ENCODE measurements at places on chromosomes 12 and 14.
A peak's percentile ranks its signal among the peaks of the same experiment; 100 is the strongest.

GRCh38 chr12:8676651-8677050 is 14.0 kb upstream of the MFAP5 start:
- DNase-seq, result no peak

DNA sequence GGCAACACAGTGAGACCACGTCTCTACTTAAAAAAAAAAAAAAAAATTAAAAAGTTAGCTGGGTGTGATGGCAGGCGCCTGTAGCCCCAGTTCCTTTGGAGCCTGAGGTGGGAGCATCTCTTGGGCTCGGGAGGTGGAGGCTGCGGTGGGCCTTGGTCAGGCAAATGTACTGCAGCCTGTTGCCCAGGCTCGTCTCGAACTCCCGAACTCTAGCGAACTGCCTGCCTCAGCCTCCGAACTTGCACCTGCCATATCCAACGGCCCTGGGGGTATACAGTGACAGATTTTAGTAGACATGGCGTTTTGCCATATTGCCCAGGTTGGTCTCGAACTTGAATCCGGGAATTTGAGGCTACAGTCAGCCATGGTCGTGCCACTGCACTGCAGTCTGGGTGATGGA is 195.4 kb downstream of the ALG10 start:
- DNase-seq, result no peak

DNA sequence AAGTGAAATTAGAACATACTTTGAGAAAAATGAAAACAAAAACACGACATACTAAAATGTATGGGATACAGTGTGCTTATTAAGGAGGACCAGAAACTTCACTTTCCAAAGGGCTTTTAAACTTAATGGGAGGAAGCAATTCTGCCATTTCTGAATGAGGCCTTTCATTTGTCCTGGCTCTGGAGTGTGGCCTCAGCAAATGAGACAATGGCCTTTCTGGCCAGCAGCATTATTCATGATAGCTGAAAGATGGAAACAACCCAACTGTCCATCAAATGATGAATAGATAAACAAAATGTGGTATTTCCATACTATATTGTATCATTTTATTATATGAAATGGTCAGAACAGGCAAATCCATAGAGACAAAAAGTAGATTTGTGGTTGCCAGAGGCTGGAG is 338.6 kb downstream of the CEP128 start:
- peak; percentile 60 for DNase-seq

DNA sequence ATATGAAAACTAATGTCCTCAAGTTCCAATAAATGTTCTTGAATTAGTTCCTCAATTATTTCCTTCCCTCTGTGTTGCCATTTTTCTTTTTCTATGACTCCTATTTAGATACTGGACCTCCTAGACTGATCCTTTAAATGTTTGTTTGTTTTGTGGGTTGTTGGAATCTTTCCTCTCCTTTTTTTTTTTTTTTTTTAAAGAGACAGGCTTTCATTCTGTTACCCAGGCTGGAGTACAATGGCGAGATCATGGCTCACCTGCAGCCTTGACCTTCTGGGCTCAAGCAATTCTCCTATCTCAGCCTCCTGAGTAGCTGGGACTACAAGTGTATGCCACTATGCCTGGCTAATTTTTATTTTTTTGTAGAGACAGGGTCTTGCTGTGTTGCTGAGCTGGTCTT is 9.6 kb downstream of the PRKAG1 start:
- DNase-seq, result no peak

DNA sequence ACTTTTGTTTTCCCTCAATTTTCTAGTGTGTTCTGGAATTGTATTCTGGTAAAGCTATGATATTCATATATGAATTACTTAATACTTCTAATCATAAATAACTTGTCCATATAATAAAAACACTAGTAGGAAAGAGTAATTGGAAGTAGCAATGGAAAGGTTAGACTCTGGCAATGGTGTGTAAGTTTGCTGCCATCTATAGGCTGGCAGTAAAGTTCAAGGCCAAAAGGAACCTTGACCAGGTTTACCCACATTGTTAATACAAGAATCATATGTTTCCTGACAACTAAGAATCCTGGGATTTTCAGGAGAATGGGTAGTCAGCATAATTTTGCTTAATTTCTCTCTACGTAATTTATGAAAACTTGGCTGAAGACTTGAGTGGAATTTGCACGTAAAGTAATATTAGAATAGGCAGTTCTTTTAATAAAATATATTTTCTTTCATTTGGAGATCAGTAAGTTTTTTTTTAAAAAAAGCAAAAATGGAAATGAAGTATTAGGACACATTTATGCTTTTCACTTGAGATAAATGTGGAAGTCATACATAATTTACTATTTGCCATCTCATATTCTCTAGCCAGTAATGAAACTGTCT is 926.7 kb downstream of the GALC start:
- DNase-seq, result no peak

- DNase-seq, result no peak
These were observed 17.4 kb downstream of the GNG2 start for GRCh38 chr14:51877810-51878209.

DNA sequence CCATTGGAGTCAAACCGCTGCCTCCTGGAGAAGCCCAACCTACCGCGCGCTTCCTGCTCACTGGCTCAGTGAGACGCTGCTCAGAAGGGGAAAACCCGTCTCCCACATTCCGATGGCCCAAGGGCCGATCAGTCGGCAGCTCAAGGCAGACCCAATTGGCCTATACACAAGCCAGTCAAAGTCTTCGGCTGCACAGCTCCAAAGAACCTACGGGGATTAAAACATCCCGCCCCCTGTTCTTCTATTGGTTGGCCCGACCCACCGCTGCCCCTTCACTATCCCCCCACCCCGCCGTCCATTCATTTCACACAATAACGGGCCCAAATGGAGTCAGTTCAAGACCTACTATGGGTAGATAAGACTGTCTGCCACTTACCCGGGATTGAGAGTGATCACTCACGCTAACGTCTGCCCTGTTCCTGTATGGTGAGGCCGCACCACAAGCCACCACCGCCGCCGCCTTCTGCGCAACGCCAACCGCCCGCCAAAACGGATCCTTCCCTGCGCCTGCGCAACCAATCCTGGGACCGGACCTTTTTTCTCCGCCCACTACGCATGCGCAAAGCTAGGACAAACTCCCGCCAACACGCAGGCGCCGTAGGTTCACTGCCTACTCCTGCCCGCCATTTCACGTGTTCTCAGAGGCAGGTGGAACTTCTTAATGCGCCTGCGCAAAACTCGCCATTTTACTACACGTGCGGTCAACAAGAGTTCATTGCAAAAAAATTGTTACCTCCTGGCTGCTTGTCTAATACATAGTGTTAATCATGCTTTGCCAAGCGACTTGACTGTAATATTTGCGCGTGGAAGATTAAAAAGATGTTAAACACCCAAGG is at the start of gene CBX5:
CBX5 (minus strand) TSS at position 491 of the 836 bp plus-strand sequence. CDS start 22,472 bp downstream, outside the sequence.
- peak; percentile 100 for DNase-seq

DNA sequence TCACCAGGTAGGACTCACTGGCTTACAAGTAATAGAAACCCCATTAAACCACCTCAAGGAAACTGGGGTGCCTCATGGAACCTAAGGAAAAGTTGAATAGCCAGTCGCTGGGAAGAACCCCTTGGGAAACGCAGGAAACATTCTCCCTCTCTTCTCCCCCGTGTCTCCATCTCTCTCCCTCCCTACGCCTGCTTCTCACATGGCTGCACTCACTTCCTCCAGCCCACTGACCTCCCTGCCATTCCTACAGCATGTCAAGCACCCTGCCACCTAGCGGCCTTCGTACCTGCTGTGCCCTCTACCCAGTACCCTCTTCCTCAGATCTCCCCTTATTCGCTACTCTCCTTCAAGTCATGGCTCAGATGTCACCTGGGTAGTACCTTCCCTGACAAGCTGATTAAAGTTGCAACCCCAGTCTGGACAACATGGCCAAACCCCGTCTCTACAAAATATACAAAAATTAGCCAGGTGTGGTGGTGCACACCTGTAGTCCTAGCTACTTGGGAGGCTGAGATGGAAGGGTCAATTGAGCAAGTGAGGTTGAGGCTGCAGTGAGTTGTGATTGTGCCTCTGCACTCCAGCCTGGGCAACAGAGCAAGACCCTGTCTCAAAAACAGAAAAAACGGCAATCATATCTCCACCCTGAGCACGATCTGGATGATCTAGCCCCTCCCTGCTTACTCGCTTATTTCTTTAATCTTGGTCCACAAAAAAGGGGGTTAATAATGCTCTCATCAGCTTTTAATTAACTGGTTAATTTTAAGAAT is 6.4 kb upstream of the DTX1 start:
- no peak for DNase-seq

- DNase-seq, result no peak
These were observed 384.6 kb downstream of the APAF1 start for GRCh38 chr12:99029511-99030271.

DNA sequence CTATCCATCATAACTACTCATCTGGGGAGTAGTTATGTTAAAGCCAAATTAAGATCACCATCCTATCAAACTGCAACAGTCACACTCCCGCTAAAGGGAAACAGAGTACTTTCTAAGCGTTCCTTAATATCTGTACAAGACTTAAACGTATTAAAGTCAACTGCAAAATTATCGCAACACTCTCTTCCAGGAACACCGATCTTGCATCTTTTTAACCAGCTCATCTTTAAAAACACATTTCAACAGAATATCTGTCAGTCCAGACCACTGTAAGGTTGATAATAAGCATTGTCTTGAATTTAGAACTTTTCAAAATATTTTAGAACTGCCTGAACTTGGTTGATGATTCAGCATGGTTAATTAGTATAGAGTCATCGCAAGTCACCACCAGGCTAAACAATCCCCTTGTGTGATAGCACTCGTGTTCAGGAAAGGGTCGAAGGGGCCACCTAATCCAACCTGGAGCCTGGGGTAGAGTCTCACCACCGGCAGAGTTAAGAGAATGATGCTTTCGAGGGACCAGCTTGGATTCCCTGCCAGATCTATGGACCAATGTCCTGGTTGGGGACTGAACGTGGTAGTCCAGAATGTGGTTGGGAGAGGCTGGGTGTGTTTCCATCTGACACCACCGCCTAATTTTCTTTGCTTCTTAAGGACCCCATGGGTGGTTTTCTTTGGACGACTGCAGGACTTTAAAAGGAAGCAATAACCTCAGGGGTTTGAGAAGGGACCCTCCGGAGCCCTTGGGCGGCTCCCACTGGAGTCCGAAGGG is 890 bp downstream of the SPTLC2 start:
- DNase-seq, result peak; percentile 37

- DNase-seq, result no peak
These were observed 8.6 kb downstream of the VTI1B start for GRCh38 chr14:67665868-67666267.

DNA sequence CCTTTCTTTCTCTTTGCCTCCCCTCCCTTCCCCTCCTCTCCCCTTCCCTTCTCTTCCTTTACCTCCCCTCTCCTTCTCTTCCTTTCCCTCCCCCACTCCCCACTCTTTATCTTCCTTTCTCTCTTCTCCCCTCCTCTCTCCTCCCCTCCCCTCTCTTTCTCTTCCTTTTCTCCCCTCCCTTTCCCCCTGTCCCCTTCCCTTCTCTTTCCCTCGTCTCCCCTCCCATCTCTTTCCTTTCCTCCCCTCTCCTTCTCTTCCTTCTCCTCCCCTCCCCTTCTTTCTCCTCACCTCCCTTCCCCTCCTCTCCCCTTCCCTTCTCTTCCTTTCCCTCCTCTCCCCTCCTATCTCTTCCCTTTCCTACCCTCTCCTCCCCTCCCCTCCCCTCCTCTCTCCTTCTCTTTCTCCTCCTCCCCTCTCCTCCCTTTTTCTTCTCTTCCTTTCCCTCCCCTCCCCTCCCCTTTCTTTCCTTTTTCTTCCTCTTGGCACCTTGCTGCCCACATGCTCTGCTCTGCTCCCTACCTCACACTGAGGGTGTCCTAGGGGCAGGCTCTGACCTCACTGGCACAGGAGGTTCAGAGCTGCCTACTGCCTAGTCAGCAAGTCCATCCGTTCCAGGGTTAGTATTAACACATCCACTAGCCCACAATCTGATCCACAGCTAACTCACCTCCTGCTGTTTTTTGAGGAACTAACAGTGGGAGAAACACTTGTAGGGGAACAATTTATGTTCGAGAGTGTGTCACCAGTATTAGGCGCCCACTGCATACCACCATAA is 101.0 kb downstream of the NUAK1 start:
- no peak for DNase-seq

GRCh38 chr12:117063162-117063911 is 35.9 kb downstream of the TESC start:
- no peak for DNase-seq

GRCh38 chr14:72618424-72618823 is 275.5 kb downstream of the DPF3 start:
- no peak for DNase-seq

GRCh38 chr12:75666126-75666938 is 154.9 kb upstream of the KRR1 start:
- DNase-seq, result no peak

DNA sequence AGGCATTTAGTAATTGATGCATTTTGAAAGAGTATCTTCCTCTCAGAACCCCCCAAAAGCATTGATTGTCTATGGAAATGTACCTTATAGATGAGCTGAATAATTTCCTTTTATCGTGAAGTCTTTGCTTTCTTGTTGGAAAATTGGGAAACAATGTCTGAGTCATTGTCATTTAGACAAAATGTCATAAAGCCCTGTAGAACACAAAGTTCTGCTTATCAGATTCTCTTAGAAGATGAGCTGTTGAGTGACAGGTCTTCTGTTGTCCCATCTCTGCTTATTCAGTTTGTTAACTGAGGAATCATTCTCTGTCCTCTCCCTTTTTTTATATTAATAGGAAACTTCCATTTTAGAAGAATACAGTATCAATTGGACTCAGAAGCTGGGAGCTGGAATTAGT is 22.9 kb downstream of the MAPKAPK5 start:
- DNase-seq, result no peak

GRCh38 chr12:15208871-15209656 is 12.2 kb downstream of the RERG start:
- no peak for DNase-seq

- no peak for DNase-seq
These were observed 16.1 kb upstream of the AICDA start for GRCh38 chr12:8628731-8629130.

- no peak for DNase-seq
These were observed 114.4 kb downstream of the ZNF664 start for GRCh38 chr12:124087266-124088051.

- peak; percentile 11 for DNase-seq
These were observed 108.7 kb upstream of the PRICKLE1 start for GRCh38 chr12:42698213-42698612.

GRCh38 chr12:110928700-110929099 is 8.3 kb upstream of the MYL2 start:
- DNase-seq, result no peak

DNA sequence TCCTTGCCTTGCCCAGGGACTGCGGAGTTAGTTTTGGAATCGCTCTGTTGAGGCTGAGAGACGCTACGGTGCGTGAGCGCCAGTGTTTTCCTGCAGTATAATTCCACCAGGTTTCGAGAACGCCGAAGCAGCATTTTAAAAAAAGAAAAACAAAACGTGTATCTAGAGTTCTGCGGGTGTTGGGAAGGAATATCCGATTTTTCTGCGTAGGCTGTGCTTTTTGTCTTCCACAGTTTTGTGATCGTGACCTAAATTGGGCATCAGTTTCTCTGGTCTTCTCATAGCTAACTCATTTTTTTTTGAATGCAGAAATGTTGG is 778 bp downstream of the DNM1L start:
- no peak for DNase-seq

DNA sequence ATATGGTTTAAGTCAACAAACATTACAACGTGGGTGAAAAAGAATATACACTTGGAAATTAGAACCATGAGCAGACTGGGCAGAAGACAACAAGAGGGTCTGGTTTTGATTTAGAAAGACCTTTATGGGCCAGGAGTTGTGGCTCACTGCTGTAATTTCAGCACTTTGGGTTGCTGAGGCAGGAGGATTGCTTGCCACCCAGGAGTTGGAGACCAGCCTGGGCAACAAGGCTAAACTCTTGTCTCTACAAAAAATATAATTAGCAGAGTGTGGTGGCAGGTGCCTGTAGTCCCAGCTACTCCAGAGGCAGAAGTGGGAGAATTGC is 2.7 kb upstream of the NFKBIA start:
- no peak for DNase-seq

GRCh38 chr12:124686370-124687173 is 119.2 kb upstream of the NCOR2 start:
- no peak for DNase-seq
